ENCODE measurements at places on chromosomes 11 and 22.

DNA sequence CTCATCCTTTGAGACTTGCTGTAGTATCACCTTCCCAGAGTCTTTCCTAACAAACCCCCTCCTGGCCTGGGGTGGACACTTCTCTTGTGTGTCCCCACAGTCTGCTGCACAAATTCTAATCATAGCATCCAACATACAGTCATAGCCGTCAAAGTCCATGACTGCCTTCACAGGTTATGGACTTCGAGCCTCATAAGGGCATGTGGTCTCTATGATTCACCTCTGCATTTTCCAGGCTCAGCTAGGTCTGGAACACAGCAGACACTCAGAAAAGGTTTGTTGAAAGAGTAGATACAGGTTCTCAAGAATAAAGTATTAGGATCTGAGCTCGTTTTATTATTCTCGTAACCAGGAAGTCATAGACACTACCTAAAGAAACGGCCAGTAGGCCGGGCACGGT, 13.2 kb upstream of the SCUBE2 start:
- no peak for DNase-seq

- DNase-seq = no peak
These were observed 7.2 kb downstream of the AHNAK start for GRCh38 chr11:62539238-62539925.

- no peak for DNase-seq
These were observed 24.0 kb downstream of the SLC43A1 start for GRCh38 chr11:57491371-57492061.

DNA sequence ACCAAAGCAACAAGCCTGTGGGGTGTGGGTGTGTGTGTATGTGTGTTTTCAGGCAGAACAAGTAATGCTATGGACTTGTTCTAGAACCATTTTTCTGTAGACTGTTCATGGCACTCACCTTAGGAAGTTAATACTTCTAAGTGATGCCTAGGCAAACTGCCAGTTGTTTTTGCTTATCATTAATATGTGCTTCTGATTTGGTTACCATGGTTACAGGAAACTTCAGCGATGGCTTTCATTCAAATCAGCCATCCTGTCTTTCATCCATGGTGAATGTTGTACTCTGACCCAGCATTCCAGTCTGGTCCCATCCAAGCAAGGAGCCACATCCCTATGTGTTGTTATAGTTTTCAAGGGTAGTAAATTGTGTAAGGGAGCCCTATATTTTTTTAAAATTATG, 49.8 kb upstream of the ARHGAP20 start:
- no peak for DNase-seq

- no peak for DNase-seq
These were observed 56.6 kb downstream of the SYT13 start for GRCh38 chr11:45229401-45230020.

GRCh38 chr11:20934516-20934915, 265.1 kb downstream of the NELL1 start:
- DNase-seq = no peak

GRCh38 chr11:20360650-20361049, 2.9 kb upstream of the HTATIP2 start:
- no peak for DNase-seq

- DNase-seq = no peak
These were observed 71.4 kb upstream of the LINC01488 start for GRCh38 chr11:69409812-69410645.

DNA sequence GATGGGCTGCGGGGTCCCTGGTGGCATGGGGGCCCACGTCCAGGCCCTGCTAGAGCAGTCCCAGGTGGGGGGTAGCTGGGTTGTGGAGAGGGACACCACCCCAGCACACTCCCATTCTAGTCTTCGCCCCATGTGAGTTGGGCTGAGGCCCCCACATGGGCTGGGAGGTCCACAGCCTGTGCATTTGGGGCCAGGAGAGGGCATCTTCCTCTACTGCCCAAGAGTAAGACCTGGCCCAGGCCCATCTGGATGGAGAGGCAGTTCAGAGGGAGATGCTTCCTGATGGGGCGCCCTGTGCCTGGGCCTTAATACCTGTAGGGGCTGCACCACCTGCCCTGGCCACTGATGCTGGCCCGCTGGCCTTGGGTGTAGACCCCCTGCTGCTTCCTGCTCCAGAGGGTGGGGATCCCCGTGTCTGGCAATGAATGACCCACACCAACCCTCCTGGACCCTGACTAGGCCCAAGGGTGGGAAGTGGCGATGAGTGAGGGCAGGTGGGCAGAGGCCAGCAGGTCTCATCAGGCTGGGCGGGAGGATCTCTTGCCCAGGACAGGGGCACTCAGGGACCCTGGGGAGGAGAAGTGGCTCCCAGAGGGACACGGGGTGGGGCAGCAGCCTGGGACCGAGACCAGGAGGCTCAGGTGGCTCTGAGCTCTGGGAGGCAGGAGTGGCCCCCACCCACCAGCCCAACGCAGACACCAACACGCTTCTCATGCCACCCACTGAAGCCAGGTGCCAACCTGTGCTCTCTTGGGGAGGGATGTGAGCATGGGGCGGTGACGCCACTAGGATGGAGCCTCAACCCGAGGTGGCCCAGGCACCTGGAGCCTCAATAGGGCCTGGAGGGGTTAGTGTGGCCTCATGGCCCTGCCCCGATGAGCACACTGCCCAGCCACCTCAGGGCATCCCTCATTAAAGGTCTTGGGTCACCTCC, 17.4 kb upstream of the GNB1L start:
- DNase-seq = no peak

- DNase-seq = no peak
These were observed 612 bp downstream of the ASPHD2 start for GRCh38 chr22:26429458-26430286.

- DNase-seq = no peak
These were observed 12.3 kb downstream of the SLC1A2 start for GRCh38 chr11:35407041-35407440.

DNA sequence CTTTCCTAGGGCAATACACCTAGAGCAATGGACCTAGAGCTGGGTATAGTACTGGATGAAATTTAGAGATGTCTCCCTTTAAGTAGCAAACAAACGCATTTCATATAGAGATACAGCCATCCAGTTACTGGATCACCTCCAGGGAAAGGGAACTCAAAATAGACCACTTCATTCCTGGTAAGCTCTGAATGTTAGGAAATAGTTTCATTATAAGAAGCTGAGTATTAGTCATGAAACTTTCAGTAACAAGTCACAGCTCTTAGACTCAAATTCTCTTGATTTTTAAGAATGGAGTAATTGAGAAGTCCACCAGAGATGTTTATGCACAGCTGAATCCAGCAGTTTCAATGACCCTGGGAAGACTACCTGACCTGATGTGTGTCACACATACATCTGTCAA, 221.9 kb downstream of the FAM76B start:
- no peak for DNase-seq

- no peak for DNase-seq
These were observed 80.6 kb downstream of the BCR start for GRCh38 chr22:23260645-23261581.

Data from NCI-H2107 (cell line).